Dorsolateral prefrontal cortex (tissue), 122 donors: ENCODE measurements at places on chromosomes 11 and 22. TPM values are rescaled to one million over a fixed set of nuclear protein-coding genes. Genes with fewer than 3 reads are reported as not detected.
A peak's percentile ranks its signal among the peaks of the same experiment; 100 is the strongest.

- no peak for DNase-seq
Observed at GRCh38 chr11:86874304-86875056, 74.1 kb downstream of the PRSS23 start.

- DNase-seq: no peak
Observed at GRCh38 chr11:82969811-82970210, 68.3 kb downstream of the DDIAS start.

GRCh38 chr11:115623021-115623451, 118.8 kb upstream of the CADM1 start:
- no peak for DNase-seq

DNA sequence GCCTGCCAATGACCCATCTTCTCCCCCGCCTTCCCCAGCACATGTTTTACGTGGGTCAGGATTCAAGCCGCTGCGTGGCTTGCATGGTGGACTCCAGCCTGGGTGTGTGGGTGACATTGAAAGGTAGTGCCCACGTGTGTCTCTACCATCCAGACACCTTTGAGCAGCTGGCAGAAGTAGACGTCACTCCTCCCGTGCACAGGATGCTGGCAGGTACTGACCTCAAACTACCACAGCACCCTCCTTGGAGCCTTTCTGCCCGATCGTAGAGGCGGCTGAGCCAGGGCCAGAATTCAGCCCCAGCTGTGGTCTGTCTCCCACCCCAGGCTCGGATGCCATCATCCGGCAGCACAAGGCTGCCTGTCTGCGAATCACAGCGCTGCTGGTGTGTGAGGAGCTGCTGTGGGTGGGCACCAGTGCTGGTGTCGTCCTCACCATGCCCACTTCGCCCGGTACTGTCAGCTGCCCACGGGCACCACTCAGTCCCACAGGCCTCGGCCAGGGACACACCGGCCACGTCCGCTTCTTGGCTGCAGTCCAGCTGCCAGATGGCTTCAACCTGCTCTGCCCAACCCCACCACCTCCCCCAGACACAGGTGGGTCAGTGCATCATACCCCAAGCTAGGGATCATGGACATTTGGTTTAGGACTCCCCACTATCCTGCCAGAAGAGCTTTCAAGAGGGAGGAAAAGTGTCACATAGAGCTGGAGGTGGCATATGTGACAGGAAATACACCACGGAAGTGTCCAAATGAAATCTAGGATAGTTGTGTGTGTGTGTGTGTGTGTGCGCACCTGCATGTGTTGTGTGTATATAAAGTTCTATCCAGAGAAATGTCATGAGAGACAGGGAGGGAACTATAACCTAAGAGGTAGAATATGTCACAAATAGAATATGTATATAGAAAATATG, 10.6 kb upstream of the RELT start:
- DNase-seq: no peak

Gene SEC14L2
- total RNA-seq: 90.5 TPM

Gene AP1B1
- 85.1 TPM for total RNA-seq

Gene TMEM132A
- total RNA-seq: 153 TPM

- DNase-seq: no peak
Observed at GRCh38 chr11:16856022-16856471, 117.6 kb downstream of the C11orf58 start.

DNA sequence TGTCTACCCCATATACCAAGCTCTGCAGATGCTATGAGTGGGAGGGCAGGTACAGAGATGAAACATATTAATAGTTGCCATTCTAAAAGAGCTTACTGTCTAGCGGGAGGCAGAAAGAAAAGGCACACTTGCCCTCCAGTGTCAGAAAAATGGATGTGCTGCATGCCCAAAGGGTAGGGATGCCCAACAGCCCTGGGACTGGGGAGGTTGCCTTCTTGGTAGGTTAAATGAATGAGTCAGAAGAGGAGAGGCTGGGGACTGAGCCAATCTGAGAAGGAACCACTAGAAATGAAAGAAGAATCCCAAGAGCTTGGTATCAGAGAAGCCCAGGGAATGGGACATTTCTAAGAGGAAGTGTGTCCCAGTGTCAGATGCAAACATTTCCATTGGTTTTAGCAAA, 1.2 kb downstream of the BIRC3 start:
- no peak for DNase-seq

Gene TRMU
- total RNA-seq: 76.3 TPM

- DNase-seq: peak; percentile 9
Observed at GRCh38 chr11:73228268-73229134, 10.4 kb downstream of the P2RY2 start.

DNA sequence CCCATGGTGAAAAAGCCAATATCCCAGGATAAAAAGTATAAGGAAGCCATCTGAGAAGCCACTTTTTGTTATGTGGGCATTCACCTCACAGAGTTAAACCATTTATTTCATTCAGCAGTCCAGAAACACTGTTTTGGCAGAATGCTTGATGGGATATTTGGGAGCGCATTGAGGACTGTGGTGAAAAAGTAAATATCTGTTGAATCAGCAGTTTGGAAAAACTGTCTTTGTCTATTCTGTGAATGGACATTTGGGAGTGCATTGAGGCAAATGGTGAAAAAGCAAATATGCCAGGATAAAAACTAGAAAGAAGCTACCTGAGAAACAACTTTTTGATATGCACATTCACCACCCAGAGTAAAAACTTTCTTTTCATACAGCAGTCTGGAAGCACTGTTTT, 276.2 kb upstream of the TRIM48 start:
- DNase-seq: no peak

GRCh38 chr11:67500831-67501715, 4.1 kb downstream of the PITPNM1 start:
- no peak for DNase-seq

- no peak for DNase-seq
Observed at GRCh38 chr22:42805016-42805997, 51.8 kb downstream of the ARFGAP3 start.

- no peak for DNase-seq
Observed at GRCh38 chr11:96070453-96070852, 146.5 kb upstream of the MTMR2 start.

- no peak for DNase-seq
Observed at GRCh38 chr11:72814286-72815109, at the start of gene ATG16L2. ATG16L2 (plus strand) TSS chr11:72814411; CDS start chr11:72814446, 35 bp downstream.

Gene SHISAL1
- 47.5 TPM for total RNA-seq

Gene TTC38
- 10.8 TPM for total RNA-seq

- no peak for DNase-seq
Observed at GRCh38 chr11:86101941-86102407, 33.1 kb upstream of the PICALM start.

Gene GAL3ST3
- total RNA-seq: 5.3 TPM

Gene TRPM5
- not detected for total RNA-seq

- peak; percentile 60 for DNase-seq
Observed at GRCh38 chr11:12243911-12244550, 133.3 kb upstream of the PARVA start.

Gene PSMD13
- total RNA-seq: 105 TPM

Gene SLC1A2
- 1,077 TPM for total RNA-seq

- DNase-seq: no peak
Observed at GRCh38 chr11:133041928-133042882, 490.1 kb downstream of the OPCML start.

GRCh38 chr11:849104-849824, 6.6 kb downstream of the TSPAN4 start:
- DNase-seq: no peak

Gene CACNA1I
- total RNA-seq: 21.8 TPM

Gene TRIM49
- not detected for total RNA-seq

GRCh38 chr22:24030186-24030702, 19.1 kb downstream of the CABIN1 start:
- no peak for DNase-seq

DNA sequence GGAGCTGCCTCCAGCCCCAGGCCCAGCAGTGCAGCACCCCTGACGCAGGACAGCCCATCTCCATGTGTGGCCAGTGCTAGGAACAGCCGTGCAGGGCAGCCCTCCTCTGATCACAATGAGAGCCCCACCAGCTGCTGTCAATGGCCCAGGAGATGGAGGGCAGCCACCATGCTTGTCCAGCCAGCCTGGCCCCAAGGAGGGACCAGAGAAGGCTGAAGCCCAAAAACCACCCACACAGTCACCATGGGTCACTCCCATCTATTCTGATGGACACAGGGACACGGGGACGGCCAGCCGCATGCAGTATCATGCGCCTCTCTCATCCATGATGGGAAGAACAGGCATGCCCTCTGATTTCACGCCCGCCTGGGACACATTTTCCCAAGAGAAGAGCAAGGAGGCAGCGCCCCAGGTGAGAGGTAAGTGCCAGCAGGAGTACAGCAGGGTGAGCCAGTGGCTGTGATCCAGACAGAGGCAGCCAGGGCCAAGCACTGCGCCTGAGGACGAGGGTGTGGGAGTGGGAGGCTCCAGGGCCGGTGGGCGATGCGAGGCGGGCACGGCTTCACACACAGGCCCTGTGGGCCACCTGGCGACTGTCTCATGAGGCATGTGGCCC, 33.6 kb upstream of the GNB1L start:
- no peak for DNase-seq

Gene ASCL3
- not detected for total RNA-seq

- no peak for DNase-seq
Observed at GRCh38 chr22:29133603-29134133, 60.8 kb downstream of the KREMEN1 start.

Gene SLC36A4
- total RNA-seq: 31.3 TPM

DNA sequence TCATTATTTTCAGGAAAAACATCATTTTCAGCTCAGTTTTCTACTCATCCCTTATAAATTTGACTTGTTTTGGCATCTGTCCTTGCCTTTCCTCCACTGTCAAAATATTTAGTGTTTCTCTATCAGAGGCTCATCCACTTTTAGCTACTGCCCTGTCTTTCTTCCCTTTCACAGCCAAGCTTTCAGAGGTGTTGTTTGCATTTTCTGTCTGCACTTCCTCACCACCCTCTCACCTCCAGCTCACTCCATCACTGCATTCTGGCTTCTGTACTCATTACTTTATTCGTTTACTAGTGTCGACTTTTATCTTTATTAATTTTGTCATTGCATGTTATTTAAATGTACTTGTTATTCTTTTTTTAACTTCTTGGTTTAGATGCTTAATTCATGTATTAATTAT, 26.7 kb upstream of the NNMT start:
- DNase-seq: no peak

Gene CDC42EP2
- total RNA-seq: 34.8 TPM

Gene CTR9
- total RNA-seq: 26.5 TPM

Gene PKDREJ
- total RNA-seq: 0.11 TPM

Gene DKK3
- total RNA-seq: 965 TPM

Gene NLRX1
- total RNA-seq: 11.0 TPM

GRCh38 chr11:100948936-100949335, 180.7 kb downstream of the PGR start:
- no peak for DNase-seq

Gene HPX
- 2.1 TPM for total RNA-seq

DNA sequence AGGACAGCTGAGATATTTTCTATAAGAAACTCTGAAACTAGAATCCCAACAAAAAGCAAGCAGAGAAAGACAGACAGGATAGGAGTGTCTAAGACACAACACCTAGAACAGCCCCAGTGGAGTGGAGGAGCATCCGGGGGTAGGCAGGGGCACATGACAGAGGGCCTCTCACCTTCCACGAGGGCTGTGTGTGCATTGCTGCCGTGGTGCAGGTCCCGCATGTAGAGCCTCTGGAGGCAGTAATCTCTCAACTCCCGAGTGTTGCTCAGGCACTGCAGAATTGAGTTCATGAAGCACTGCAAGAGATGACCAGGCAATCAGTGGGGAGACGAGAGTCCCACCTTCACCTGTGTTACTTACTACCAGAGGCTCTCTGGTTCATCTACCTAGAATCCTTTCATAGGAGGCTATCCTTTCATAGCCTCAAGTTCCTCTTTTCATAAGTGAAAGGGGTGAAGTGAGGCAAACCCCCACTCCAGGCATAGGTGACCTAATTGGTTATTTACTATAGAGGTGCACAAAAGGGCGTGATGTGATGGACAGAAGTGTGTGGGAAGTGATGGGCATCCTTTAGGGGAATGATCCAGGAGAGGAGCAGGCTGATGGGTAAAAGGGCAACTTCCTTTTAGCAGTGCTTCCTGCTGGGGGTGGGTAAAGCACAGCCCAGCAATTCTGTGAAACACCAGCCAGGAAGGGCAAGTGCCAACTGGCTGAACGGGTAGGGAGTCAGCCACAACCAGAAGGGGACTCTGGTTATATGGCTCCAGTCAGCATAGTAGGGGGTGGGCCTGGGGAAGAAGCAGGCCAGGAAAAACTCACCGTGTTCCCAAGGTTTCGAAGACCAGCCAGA, 13.1 kb upstream of the MFRP start:
- DNase-seq: no peak

- DNase-seq: no peak
Observed at GRCh38 chr22:21622919-21623647, 6.7 kb downstream of the YDJC start.

DNA sequence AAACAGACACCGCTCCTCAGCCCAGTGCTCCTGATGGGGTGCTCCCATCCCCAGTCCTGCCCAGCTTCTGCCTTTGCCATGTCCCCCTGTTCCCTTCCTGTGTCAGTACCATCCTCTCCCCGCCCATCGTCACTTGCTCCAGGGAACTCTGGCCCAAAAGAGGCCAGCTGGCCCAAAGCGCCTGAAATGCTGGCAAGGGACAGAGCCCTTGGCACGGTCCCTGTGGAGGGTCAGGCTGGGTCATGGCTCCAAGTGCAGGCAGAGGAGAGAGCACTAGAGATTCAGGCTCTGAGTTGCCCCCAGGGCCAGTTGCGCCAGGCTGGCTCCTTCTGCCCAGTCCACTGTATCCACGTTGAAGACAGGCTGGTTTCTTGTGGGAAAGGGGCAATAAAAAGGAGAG, 8.4 kb upstream of the HDHD5 start:
- DNase-seq: no peak

DNA sequence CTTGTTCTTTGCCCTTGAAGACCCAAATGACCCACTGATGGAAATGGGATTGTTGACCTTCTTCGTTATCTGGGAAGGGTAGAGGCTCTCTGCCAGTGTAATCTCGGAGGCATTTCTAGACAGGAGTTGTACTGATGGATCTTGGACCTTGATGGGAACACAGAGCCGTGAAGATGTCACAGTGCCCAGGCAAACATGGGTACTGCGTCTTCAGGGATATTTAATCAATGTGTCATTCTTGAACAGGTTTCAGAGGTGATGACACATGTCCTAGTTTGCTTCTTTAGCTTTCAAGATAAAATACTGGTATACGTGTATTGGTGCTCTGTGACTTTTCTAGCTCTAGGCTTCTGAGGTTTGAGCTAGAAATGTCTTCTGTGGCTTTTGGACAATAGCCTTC, 6.2 kb downstream of the LDLRAD3 start:
- DNase-seq: no peak

DNA sequence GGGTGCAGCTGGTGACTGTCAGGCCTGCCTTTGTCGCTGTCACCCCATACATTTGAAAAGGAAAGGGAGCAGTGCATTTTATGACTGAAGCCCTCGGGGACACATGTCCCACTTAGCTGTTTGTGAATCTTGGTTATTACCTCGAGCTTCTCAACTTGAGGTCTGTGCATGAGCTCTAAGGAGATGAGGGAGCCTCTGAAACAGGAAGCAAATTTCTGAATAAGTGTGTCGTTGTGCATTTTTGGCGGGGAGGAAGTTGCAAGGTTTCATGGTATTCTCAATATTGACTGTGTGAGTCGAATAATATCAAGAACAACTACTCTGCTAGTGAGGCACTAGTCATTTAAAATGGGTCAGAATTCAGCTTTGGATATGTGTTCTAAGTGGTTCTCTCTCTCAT, 149.7 kb upstream of the PLET1 start:
- no peak for DNase-seq
